ENCODE measurements at places on chromosomes 2 and 18.

GRCh38 chr18:6648581-6648980 is 80.9 kb upstream of the ARHGAP28 start:
- no peak for DNase-seq

DNA sequence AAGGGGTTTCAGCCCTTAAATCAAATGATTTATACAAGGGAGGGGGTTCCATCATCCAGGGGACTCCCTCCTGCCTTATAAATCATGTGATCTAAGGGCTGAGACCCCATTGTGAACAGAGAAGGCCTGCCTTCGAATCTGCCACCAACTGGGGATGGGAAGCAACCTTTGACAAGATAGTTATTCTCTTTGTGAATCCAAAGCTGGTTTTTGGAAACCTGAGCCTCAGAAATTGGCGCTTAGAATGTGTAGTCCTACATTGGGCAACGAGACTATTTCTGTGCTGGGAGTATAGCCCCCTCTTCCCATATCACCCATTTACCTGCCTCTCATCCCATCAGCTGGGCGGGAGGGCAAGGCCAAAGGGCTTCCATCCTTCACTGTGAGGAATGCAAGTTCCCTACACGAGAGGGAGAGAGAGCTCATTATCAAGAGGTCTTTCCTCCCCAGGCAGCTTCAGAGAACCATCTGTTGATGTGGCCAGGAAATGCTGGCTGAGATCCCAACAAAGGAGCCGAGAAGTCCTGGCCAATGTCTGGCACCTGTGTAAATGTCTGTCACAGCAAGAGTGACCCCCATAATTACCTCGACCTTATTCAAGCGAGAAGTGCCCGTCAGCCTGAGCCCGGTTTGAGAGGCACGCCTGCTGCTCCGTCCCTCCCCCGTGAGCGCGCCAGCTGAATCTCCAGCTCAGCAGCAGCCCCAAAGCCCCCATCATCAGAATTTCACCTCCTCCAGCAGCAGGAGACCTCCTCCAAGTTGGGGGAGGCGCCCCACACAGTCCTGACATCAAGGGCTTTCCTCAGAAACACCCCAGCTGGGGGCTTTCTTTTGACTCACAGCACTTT is 48.4 kb upstream of the APCDD1 start:
- DNase-seq, result no peak

DNA sequence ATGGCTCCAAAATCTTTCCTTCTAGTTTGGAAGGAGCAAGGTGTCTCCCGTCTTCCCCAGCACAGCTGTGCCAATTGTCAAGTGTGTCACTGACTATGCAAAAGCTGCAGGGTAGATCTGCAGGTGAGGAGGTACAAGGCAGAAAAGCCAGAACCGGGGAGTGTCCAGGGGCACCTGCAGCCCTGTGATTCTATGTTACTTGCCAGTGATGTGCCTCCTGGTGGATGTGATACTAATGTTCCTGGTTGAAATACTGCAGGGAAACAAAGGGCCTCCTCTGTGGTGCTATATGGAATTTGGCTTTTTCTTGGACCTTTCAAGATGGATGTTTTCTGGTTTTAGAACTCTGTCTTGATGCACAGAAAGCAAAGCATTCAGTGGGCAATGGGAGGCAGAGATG is 80.3 kb downstream of the ST6GAL2 start:
- DNase-seq, result no peak

GRCh38 chr18:6885992-6886796 is 156.7 kb downstream of the ARHGAP28 start:
- DNase-seq, result peak; percentile 42

DNA sequence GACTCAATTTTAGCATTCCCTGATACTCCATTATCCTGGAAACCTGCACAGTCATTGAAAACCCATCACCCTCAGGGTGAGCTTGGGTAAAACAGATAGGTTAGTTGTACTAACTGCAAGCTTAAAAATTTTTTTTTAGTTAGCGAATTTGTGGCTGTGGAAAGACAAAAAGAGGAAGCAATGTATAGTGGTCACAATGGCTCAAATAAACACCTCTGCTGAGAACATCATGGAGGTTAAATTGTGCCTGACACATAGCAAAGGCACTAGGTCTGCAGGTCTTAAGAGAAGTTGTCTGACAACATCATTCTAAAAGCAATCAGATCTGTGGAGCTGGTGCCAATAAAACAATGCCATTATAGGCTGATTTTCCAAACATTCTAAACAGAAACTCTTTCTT is 84.4 kb upstream of the CAVIN2 start:
- DNase-seq, result no peak

Data from NB4 (cell line).